MCF 10A (cell line): ENCODE measurements at places on chromosomes 7 and 10. TPM values are rescaled to one million over a fixed set of nuclear protein-coding genes. Genes with fewer than 3 reads are reported as not detected.
A peak's percentile ranks its signal among the peaks of the same experiment; 100 is the strongest.

The UPK3B gene
- total RNA-seq = 1.0 and 1.1 TPM in 2 replicates

The MRC1 gene
- total RNA-seq = 0.05 TPM in 1 of 2 replicates, not detected in the other

The PKD1L1 gene
- total RNA-seq = 0.25 TPM in 1 of 2 replicates, not detected in the other

DNA sequence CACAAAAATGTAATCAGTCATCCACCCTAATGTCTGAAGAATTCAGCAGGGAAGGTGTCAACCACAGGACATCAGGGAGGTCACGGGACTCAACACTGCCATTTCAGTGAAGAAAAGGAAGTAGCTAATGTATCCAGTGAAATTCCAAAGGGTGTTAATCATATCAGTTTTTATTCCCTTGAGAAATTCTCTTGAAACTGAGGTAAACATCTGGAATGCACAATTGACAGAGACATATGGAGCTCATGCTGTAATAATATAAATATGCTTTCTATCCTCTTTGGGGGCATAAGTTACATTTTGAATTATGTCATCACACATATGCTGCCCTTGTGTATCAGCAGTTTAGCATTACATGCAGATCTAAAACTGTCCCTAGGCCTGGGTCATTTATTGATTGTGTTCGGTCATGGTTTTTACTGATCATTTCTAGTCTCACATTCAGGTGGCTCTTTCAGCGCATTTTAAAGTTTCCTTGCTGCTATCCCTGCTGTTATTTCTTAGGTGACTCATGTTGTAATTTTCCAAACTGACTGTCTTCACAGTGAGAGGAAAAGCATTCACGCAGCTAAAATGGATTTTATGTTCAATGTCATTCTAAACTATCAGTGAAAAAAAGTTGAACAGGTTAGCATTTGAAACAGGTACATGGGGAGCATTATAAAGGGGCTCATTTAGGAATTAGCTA is 273.9 kb downstream of the TSPAN12 start:
- no peak overlapping the region for H3K4me3 ChIP-seq
- no peak for DNase-seq
- peaks cover 6% of the 10 kb centered on the region for H3K4me1 ChIP-seq
- no peaks in the 10 kb centered on the region for H3K36me3 ChIP-seq

DNA sequence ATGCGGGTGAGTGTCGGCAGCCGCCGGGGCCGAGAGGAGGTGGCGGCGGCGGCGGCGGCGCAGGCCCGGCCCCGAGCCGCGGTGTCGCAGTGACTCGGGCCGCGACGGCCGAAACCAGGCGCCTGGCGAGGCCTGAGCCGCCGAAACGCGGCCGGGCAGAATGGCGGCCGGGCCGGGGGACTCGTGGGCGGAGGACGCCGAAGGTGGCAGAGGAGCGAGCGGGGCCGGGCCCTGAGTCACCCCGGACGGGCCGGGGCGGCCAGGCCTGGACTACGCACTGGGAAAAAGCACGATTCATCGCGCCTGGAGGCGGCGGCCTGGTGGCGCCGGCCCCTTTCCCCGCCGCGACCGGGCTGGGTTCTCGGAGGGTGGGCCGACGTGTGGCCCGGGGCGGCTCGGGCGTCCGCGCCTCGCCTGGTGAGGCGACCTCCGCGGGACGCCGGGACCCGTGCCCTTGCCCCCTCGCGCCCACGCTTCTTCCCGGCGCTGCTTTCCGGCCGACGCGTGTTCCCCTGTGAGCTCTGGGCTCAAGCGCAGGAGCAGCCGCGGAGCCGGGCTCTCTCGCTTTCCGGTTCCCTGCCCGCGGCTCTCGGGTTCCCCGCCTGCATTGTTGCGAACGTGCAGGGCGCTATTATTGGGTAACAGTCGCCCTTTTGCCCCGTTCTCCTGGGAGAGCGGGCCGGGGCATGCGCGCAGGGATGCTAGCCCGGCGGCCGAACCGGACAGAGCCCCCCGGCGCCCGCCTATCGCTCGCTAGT is 500 bp downstream of the CUL1 start:
- no peaks in the 10 kb centered on the region for H3K36me3 ChIP-seq
- H3K4me3 ChIP-seq = peak overlapping the region; percentile 85
- DNase-seq = peak; percentile 45

DNA sequence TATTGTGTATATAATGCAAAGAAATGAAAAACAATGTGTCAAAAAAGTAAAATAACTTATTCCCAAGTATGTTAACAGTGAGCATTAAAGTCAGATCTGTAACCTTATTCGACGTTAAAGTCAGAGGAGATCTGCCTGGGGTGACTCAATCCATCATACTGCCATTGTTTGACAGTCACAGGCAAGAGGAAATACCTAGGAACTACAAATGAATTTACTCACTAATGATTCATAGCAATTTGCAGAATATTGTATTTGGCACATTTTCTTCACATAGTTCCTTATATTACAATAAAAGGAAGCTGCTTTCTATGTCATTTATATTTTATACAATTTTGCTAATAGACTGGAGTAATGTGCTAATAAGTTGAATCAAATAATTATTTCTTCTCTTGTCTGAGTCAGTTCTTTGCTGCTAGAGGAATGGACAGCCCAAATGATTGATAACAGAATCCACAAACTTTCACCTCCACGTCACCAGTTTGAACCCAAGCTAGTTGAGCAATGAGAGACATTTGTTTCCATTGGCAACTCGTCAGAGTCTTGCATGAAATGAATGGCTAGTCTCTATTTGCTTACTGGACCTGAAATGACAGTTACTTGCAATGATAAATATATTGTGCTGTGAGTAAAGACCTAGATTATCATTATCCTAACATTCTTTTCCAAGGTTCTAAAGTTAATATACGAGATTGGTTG is 48.5 kb upstream of the TMEM106B start:
- H3K27me3 ChIP-seq = no peaks in the 10 kb centered on the region
- no peaks in the 10 kb centered on the region for H3K4me1 ChIP-seq

The PRKAR2B gene
- 0.15 TPM in 1 of 2 replicates, not detected in the other for total RNA-seq

DNA sequence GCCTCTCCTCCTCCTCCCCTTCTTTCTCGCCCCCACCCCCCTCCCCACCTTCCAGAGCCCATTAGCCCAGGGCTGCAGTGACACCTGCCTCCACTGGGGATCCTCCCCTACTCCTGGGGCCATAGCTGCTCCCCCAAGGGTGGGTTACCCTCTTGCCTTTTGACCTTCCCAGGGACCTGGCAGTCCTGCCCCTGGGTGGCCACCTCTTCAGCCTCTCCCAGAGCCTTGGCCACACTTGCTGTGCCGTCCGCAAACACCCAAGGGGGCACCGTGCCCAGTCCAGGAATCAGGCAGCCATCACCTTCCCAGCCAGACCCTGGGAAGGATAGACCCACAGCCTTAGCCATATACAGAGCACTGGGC is 19.8 kb upstream of the CLDN4 start:
- H3K36me3 ChIP-seq = no peaks in the 10 kb centered on the region
- DNase-seq = no peak
- H3K27ac ChIP-seq = no peak overlapping the region
- H3K4me3 ChIP-seq = no peak overlapping the region
- no peaks in the 10 kb centered on the region for H3K27me3 ChIP-seq

The CYP2W1 gene
- not detected in 2 replicates for total RNA-seq

The WIPF3 gene
- total RNA-seq = not detected in 2 replicates

The CTAGE4 gene
- 23.2 and 26.0 TPM in 2 replicates for total RNA-seq

DNA sequence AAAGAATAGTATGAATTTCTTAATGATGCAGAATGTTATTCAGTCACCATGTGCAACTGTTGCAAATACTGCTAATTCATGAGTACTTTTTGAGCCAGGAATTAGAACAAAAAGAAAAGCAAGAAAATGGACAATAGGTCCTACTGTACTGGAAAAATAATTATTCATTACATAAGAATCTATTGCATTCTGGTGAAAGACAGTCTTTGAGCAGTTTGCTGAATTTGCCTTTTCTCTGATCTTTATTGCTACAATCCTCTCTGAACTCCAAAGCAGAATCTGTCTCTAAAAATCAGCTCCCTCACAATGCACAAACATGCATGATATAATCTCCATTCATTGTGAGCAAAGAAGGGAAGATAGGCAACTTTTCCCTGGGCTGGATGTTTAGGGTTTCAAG is 12.8 kb downstream of the IFIT2 start:
- no peaks in the 10 kb centered on the region for H3K4me1 ChIP-seq
- no peak overlapping the region for H3K4me3 ChIP-seq
- H3K36me3 ChIP-seq = no peaks in the 10 kb centered on the region
- no peak for DNase-seq

DNA sequence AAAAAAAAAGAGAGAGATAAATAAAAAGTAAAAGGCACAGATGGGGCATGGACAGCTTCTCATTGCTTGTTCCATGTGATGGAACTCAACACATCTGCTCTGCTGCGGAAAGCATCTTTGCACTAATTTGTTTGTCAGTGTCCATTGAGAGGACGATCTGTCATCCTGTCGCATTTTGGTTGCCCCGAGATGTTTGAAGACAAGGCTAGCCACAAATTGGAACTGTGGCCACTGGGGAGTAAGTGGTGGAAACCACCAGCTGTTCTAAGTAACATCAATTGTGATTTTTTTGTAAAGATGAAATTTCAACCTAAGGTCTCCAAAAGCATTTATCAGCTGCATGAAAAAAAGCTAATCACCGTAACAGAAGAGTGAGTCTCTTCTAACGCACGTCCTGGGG is 312.7 kb downstream of the ADARB2 start:
- no peaks in the 10 kb centered on the region for H3K36me3 ChIP-seq
- no peak overlapping the region for H3K27ac ChIP-seq
- no peak for DNase-seq
- H3K4me3 ChIP-seq = no peak overlapping the region
- peaks cover 6% of the 10 kb centered on the region for H3K4me1 ChIP-seq

DNA sequence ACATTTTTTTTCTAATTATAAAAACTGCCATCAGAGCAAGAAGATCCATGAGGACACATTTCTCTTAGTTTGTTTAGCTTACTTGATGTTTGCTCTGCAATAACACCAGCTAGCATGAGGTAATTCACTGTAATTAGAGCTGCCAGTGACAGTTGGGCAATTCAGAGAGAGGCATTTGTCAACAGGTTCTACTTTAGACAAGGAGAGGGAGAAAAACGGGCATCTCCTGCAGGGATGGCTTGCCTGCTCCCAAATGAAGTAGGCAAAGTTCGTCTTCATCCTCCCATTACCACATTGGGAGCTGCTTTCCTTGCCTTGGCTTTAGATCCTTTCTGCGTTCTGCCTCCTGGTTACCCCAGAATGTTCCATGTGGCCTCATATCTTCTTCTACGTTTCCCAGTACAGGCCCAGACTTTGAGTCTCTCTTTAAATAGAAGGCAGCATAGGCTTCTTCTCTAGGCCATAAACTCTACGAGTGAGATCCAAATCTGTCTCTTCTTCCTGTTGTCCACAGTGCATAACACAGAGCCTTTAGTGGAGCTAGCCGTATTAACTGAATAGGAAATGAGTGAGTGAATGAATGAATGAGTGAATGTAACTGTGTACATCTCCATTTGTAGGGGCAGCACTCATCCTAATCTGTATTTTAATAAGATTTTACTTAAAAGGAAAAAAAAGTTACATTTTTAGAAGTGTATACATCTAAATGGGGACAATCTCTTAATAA is 21.2 kb downstream of the ASB15 start:
- no peak overlapping the region for H3K4me3 ChIP-seq
- peak; percentile 57 for DNase-seq
- H3K27me3 ChIP-seq = no peaks in the 10 kb centered on the region
- H3K36me3 ChIP-seq = no peaks in the 10 kb centered on the region

GRCh38 chr7:120825576-120825975 is 32.4 kb downstream of the TSPAN12 start:
- H3K4me1 ChIP-seq = no peaks in the 10 kb centered on the region
- H3K27me3 ChIP-seq = peaks cover 73% of the 10 kb centered on the region
- DNase-seq = no peak
- no peak overlapping the region for H3K4me3 ChIP-seq

- no peaks in the 10 kb centered on the region for H3K4me1 ChIP-seq
- no peak for DNase-seq
- H3K27ac ChIP-seq = no peak overlapping the region
- peaks cover 6% of the 10 kb centered on the region for H3K27me3 ChIP-seq
- no peaks in the 10 kb centered on the region for H3K36me3 ChIP-seq
- no peak overlapping the region for H3K4me3 ChIP-seq
These were observed 18.5 kb upstream of the SEM1 start for GRCh38 chr7:96728139-96728538.

GRCh38 chr7:50502947-50503346 is 52.8 kb upstream of the FIGNL1 start:
- H3K4me1 ChIP-seq = peaks cover 64% of the 10 kb centered on the region
- no peaks in the 10 kb centered on the region for H3K27me3 ChIP-seq
- peak overlapping the region; percentile 84 for H3K27ac ChIP-seq
- H3K4me3 ChIP-seq = peak overlapping the region; percentile 58
- peak; percentile 27 for DNase-seq
- no peaks in the 10 kb centered on the region for H3K36me3 ChIP-seq
